ENCODE measurements at places on chromosomes 7 and 10.

- no peak for DNase-seq
Measured at GRCh38 chr7:24971333-24972165, 8.4 kb downstream of the OSBPL3 start.

- no peak for DNase-seq
Measured at GRCh38 chr10:94183666-94184264, 179.0 kb downstream of the NOC3L start.

- DNase-seq, result no peak
Measured at GRCh38 chr7:21942955-21943354, 2.7 kb downstream of the CDCA7L start.

GRCh38 chr7:150778014-150778737, 22.0 kb downstream of the TMEM176B start:
- no peak for DNase-seq

DNA sequence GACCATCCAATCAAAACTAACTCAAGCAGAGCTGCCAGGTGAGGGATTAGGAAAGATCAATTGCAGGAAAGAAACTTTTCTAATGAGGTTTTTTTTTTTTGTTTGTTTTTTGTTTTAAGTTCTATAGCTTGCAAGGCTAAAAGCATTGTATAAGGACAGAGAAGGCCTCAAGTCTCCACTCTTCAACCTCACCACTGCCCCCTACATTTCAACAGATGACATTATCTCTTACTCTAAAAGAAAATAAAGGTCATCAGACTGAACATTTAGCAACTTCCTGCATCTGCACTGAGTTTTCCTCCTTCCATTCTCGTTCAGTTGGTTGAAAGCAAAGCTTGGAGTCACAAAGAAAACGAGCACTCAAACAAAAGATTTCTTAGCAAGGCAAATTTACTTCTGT, 45.2 kb upstream of the EXOC4 start:
- no peak for DNase-seq

- DNase-seq, result no peak
Measured at GRCh38 chr7:127378537-127378936, 14.0 kb downstream of the ZNF800 start.

DNA sequence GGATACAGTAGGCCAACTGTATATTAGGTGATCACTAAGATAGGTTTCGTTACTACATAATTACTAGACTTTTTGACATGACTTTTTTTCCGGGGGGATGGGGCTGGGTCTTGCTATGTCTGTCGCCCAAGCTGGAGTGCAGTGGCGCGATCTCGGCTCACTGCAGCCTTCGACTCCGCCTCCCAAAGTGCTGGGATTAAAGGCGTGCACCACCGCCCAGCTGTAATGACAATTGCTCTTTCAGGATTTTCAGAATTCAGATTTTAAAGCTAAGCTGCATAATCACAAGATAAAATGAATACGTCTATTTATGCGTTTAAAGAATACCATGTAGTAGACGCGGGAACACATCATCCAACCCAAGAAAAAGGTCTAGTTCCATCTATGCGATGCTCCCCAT, 982 bp downstream of the IDI1 start:
- DNase-seq, result no peak

Data from stimulated activated CD8-positive, alpha-beta memory T cell treated with anti-CD3 and anti-CD28 coated beads, Interleukin-7, amount 100 ng/mL, for 48 hours (primary cell).